ENCODE measurements at places on chromosomes 4 and X.

DNA sequence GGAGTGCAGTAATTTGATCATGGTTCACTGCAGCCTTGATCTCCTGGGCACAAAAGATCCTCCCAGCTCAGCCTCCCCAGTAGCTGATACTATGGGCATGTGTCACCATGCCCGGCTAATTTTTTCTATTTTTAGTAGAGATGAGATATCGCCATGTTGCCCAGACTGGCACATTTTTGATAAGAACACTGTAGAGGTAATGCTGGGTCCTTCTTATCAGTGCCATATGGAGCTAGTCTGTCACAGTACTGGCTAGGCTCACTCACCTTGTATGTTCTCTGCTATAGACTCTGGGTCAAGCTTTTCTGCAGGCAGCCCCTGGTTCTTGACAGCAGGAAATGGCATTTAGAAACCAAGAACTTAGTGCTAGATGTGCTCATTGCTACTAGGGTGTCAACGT, 53.9 kb downstream of the BCOR start:
- no peak for DNase-seq

DNA sequence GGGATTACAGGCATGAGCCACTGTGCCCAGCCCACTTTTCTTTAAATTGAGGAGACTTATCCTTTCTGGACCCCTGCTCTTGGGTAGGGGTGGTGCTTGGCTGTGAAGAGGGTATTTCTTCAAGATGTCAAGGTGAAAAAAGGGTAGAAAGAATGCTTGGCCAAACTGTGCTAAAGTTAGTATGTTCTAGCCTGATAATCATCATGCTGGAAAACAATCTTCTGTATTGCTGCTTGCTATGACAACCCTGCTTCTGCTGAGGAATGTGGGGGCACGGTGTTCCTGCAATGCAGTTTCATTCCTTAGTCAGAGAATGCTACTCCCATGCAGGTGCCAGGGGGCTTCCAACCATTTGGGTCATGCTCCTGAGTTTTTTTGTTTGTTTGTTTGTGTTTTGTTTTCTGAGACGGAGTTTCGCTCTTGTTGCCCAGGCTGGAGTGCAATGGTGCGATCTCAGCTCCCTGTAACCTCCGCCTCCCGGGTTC, 4.0 kb upstream of the UBE2A start:
- DNase-seq: no peak

DNA sequence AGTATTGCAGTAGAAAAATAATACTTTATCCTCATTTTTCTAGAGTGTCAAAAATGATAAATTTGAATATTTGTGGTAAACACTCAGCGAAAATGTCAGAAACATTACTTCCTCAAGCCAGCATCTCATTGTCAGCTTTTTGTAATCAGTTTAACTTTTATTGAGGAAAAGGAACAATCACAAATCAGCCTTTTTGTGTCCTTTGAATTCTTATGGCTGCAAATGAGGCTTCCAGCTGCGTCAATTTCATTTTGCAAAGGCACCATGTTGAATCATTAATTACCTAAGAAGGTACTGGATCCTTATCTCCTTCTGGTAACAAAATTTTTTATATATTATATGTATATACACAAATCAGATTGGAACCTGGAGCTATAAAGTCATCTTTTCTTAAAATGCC, 442.6 kb upstream of the CPEB2 start:
- DNase-seq: no peak

DNA sequence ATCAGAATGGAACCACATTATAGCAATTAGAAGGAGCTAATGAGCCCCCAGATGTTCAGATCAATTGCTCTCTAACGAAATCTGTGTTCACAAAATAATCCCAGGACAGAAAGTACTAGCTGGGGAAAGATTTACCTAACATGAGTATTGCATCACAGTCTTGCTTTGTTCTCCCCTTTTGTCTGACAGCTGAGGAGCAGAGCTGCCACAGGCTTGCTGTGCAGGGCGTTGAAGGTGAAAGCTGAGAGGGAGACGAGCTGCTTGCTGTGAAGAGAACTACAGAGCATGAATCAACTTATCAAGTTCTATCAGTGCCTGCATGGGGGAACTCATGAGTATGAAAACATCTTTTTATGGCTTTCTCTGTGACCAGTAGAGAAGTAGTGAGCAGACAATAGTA, 441.2 kb downstream of the CENPC start:
- no peak for DNase-seq

DNA sequence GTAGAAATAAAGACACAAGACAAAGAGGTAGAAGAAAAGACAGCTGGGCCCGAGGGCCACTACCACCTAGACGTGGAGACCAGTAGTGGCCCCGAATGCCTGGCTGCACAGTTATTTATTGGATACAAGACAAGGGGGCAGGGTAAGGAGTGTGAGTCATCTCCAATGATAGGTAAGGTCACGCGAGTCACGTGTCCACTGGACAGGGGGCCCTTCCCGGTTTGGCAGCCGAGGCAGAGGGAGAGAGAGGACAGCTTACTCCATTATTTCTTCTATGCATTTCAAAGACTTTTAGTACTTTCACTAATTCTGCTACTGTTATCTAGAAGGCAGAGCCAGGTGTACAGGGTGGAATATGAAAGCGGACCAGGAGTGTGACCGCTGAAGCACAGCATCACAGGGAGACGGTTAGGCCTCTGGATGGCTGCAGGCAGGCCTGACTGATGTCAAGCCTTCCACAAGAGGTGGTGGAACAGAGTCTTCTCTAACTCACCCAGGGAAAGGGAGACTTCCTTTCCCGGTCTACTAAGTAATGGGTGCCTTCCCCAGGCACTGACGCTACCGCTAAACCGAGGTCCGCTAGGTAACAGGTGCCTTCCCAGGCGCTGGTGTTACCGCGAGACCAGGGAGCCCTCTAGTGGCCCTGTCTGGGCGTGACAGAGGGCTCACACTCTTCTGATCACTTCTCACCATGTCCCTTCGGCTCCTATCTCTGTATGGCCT, 44.9 kb downstream of the ZBTB49 start:
- DNase-seq: peak; percentile 30

- peak; percentile 30 for DNase-seq
These were observed 734 bp upstream of the GALNT7 start for GRCh38 chr4:173167758-173168395.

GRCh38 chr4:76783836-76784235, 114.1 kb downstream of the SOWAHB start:
- no peak for DNase-seq

DNA sequence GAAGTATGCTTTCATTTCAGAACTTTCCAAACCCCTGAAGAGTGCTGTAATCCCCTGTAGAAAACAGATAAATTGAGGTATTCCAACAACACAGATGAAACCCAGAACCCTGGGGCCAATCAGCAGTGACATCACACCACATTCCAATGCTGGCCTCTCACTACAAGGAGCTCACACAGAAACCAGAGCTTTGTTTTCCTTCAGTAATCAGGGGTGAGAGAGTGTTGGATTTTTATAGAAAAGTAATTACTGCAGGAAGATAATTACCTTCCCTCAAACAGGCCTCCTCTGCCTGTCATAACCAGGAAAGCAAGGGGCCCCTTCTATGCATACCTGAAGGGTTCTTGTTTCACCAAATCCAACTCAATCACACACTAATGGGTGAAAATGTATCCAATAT, 246.2 kb downstream of the SCFD2 start:
- peak; percentile 75 for DNase-seq

GRCh38 chrX:153857348-153857903, 27.1 kb upstream of the PDZD4 start:
- DNase-seq: no peak

DNA sequence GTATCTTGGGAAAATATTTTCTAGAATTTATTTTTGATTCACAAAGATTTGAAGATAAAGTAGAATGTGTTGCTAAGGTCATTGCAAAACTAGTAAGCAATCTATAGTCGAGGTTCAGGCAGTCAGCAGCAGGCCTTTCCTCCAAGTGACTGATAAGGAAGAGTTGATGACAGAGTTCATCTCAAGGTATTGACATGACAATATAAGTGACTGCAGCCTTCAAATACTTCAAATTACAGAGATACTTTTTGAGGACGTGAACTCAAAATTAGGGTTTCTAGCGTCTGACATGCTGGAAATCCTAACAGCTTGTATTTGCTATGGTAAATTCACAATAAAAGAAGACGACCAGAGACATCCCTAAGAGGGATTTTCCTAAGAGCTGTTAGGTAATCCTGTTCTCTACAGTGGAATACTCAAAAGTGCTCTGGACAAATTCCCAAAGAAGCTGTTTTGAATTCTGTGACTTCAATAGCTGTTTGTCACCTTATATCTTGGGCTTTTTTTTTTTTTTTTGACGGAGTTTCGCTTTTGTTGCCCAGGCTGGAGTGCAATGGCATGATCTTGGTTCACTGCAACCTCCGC, 7.4 kb downstream of the ARHGAP10 start:
- no peak for DNase-seq

DNA sequence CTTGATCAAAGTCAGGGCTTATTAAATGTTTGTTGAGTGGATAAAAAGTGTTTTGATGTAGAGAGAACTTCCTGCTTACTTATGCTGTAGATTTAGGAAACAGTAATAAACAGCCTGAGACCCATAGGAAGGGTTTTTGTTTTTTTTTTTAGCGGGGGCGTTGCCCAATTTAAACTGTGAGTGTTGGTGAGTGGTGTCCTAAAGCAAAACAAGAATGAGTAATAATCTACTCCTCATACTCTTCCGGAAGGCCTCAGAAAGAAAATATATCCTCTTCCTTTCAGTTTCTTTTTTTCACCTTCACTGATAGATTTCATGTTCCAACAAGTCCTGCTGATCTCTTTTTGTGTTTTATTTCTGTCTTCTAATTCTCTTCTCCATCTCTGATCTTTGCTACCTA, 104.4 kb upstream of the SCML1 start:
- DNase-seq: peak; percentile 5

GRCh38 chr4:113534711-113535110, 226.8 kb downstream of the CAMK2D start:
- peak; percentile 73 for DNase-seq

DNA sequence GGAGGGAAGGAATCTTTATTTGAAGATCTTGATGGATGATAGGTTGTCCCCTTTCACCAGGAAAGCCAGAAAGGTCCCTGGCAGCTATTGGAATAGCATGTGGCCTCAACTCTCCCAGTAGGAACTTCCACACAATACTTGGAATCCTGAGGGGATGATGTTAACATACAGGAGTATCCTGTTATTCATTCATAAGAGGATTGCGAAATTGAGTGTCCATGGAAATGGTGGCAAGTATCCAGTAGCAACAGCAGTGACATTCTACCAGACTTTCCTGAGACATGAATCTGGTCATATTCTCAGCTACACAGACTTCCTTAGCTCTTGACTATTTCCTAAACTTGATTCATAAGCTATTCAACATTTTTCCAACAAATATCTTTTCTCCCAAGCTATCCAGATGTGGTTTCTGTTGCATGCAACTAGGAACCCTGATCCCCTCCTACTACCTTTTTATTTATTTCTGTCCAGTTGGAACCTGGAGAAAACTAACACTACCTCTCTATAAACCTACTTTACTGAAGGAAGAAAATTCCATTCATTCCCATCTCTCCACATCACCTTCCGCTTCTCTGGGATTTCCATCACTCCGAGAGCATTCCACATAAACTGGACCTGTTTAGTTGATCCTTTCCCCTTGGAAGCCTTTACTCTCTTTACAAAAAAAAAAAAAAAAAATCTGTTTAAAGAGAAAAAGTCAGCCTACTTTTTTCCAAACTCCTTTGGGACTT, 101.8 kb downstream of the ANXA5 start:
- DNase-seq: peak; percentile 30

- DNase-seq: no peak
These were observed 2.0 kb downstream of the MSX1 start for GRCh38 chr4:4861390-4862018.

DNA sequence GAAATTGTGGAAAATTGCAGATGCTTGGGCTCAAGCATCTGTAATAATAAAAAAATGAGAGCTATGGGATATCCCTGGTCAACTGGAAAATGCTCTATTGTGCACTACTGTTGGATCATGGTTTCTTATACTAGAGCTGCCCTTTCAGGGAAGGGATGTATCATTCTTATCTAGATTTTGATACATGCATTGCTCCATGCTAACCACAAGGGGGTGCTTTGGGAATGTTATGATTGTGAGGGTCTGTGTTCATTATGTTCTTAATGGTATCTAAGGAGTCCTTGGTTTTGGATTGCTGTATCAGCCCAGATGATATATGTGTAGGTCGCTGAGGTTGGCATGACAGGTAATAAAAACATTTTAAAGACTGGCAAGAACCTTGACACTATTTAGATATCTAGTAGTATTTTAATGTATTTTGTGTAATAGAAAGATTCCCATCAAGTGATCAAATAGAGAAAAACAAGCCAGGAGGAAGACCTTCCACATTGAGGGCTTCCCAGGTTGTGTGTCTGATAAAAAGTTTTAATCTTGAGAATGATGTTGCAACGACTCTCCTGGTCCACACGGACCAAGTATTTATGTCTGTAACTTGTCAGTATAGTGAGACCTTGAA, 49.2 kb upstream of the TLR2 start:
- peak; percentile 8 for DNase-seq

Measured in IMR-90 (cell line).